ENCODE measurements at places on chromosomes 7 and 10.

DNA sequence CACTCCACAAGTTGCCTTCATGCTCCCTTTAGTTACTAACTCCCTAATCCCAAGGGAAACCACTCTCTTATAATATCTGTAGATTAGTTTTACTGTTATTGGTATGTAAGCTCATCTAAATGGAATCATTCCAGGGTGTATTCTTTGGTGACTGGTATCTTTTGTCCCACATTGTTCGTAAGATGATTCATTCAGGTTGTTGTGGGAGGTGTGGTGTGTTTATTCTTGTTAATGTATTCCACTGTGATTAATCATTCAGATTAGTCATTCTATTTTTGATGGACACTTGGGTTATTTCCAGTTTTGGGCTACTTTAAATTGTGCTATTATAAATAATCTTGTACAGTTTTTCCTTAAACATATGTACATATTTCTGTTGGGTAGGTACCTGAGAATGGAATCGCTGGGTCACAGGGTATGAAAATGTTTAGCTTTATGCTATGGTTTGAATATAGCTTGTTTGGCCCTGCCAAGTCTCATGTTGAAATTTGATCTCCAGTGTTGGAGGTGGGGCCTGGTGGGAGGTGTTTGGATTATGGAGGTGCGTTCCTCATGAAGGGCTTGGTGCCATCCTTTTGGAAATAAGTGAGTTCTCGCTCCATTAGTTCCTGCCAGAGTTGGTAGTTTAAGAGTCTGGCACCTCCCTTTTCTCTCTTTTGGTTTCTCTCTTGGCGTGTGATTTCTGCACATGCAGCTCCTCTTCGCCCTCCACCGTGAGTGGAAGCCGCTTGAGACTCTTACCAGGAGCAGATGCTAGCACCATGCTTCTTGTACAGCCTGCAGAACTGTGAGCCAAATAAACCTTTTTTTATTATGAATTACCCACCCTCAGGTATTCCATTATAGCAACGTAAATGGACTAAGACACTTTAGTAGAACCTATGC is 13.8 kb downstream of the BTRC start:
- peak; percentile 51 for DNase-seq

GRCh38 chr7:141071260-141071854 is 2.5 kb upstream of the TMEM178B start:
- peak; percentile 25 for DNase-seq

DNA sequence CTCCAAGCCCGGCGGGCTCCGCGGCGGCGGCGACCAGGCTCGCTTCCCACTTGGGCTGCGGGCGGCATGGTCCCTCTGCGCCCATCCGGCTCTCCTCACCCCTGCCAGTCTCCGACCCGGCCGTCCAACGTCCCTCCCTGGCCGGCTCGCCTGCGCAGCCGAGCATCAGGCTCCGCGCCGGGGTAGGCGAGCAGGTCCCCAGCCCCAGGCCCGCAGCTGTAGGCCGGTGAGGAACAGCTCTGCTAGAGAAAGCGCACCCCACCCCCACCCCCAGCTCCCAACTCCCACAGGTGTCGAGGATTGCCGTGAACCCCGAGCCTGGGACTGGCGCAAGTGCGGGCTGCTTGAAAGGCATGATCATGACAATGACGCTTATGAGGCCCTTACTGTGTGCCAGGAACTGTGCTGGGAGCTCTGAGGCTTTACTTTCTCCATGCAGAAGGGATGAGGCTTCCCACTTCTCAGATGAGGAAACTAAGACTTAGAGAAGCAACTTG is 20.8 kb upstream of the PAX2 start:
- DNase-seq: no peak

GRCh38 chr7:106568680-106569499 is 92.1 kb downstream of the CCDC71L start:
- peak; percentile 98 for DNase-seq

DNA sequence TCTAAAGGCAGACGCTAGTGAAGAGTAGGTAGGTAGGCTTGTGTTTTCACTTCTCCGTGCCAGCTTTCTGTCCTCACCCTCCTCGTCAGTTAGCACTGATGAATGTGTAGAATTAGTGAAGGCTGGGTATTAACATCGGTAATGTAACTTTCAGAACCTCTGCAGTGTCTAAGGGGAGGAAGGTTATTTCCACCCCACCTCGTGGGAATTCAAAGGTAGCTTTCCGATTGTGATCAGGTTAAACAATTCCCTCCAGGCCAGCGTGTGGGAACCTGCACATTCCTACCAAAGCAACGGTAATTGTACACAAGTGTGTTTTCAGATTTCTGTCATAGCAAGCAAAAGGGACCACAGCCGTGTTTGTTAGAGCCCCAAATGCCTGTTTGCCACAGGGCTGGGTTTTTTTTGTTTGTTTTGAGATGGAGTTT is 405.0 kb upstream of the GALNT17 start:
- DNase-seq: no peak

DNA sequence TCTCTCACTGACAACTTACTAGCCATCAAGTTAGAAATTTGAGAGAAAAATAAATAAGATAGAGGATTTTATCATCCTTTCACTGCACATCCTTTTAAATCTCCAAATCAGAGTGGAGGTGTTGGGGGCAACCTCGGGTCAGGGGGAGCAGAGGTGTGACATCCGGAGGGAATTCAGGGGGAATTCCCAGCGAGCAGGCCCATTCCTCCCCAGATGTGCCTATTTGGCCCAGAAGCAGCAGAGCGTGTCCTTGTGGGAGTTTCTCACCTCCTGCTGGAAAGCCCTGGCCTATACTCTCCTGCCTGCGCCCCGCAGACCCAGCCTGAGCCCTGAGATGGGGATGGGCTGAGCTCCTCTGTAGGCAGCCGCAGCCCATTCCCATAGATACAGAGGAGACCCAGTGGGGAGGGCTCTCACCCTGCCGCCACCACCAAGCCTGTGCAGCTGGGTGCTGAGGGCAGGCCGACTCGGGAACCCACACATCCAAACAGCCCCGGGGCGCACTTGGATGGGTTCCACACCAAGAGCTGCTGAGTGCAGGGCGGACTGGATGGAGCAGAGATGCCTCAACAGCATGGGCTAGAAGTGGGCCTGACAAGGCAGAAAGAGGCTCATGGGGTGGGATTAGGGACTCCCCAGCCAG is 124.5 kb downstream of the CXCL12 start:
- no peak for DNase-seq

DNA sequence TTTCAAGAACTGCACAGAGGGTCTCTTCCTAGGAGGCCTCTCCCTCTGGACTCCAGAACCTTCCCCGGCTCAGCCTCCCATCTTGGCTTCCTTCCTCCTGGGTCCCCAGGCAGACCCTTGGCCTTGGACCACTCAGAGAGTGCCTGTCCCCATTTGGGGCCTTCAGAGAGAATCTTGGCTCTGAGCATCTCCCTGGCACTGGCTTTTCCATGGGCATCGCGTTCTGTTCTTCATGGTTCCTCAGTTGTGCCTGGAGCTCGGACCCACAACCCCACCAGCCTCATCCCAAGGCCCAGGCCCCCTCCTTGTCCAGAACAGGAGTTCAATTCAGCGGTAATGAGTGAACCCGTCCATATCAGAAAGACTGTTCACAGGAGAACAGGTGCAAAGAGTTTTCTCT is 73.4 kb downstream of the VIPR2 start:
- no peak for DNase-seq
